ENCODE measurements at places on chromosomes 5 and 9.

DNA sequence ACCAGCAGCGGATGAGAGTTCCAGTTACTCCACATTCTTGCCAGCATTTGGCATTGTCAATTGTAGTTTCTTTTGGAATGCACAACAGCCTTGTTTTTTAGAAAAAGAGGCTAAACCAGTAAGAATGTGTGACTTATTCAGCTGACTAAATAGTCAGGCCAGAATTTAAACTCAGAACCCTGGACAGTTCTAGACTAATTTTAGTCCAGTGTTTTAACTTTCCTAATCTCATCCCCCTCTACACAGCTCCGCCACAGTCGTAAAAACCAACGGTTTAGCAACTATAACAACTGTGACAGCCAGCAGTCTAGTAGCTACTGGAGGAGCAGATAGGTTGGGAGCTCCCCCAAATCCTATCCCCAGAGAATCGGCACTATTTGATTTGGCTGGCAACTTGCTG is 103.7 kb downstream of the FOXD1 start:
- DNase-seq = no peak

- DNase-seq = no peak
Measured at GRCh38 chr9:92696619-92697018, 26.7 kb upstream of the IPPK start.

- no peak for DNase-seq
Measured at GRCh38 chr9:93054758-93055704, 3.5 kb upstream of the SUSD3 start.

GRCh38 chr5:112480501-112480900 is 61.4 kb upstream of the EPB41L4A start:
- no peak for DNase-seq

DNA sequence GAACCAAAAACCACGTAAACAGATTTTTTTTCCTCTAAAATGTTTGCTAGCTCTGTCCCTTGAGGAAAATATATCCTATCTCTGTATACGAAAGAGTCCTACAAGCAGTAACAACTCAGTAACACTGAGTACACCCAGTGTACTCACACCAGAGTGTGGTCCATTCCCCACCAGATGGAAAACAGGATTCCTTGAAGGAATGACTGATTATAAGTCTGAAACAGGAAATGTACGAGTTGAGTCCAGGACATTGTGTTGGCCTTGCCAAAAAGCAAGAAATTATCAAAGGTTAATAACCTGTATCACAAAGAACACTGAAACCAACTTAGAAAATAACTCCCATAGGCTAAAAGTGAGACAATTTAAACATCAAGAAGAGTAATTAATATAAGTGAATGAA is 20.4 kb downstream of the GOLPH3 start:
- DNase-seq = no peak

DNA sequence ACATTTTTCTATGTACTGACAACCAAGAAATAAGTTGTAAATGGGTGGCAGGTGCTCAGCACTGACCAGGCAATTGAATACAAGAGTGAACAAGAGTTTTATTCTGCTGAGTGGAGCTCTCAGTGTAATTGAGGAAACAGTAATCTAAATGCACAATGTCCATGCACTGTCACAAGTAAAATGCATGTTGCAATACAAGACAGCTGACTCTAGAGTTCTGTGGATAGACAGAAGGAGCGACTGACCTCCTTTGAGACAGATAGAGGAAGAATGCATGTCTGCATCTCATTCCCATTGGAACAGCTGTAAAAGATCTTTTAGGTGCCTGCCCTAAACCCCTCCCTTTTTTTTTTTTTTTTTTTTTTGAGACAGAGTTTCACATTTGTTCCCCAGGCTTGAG is 299.0 kb downstream of the FBXL7 start:
- no peak for DNase-seq

DNA sequence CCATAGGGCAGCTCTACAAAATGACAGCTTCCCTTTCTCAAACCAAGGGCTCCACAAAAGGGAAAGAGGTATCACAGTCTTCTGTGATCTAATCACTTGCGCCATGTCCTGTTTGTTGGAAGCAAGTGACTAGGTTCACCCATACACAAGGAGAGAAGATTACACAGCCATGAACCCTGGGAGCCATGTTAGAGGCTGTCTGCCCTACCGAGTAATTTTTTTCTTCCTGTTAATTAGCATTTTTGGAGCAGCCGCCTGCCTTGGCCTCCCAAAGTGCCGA is 33.2 kb upstream of the GOLPH3 start:
- no peak for DNase-seq
